CD8-positive, alpha-beta memory T cell (primary cell): ENCODE measurements at places on chromosomes 3 and 15.

DNA sequence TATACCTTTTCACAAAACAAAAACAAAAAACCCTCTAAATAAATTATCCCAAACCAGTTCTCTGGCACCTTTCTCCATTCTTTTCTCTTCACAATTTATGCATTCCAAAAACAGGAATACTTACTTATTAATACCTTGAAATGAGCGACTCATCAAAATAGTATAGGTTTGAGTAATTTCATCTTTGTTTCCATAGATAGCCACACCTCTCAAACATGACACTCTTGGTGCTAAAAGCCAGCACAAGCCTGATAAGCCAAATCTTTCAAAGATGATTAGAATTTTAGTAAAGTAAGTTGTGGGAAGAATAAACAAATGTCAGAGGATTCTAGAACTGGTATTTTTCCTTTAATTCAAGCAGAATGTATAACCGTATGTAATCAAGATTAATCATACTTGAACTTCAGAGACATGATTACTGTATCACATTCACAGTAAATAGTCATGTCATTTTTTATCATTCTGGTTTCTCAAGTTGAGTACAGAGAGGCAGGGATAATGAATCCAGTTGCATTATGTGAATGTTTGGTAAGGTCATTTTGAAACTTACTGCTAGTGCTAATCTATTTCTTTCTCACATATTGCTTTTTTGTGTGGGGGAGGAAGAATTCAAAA lies 12.1 kb upstream of the WDR5B start:
- DNase-seq: no peak

DNA sequence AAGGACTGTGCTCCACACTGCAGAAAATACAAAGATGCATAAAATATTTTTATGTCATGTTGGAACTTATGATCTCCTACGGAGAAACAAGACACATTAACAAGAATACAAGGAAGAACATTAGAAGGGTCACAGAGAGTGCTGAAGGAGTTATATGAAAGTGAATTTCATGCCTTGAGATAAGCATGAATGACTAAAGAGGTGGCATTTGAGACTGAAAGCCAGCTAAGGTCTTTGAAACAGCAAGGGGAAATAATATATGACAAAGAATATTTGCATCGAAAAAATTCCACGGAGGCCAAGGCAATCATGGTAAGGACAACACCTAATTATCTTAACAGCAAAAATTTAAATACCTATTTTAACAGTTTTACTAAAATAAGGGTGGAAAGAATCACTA lies 12.5 kb downstream of the GSK3B start:
- no peak for DNase-seq

GRCh38 chr3:25689226-25689625 lies 24.5 kb upstream of the TOP2B start:
- no peak for DNase-seq

- DNase-seq: no peak
These were observed 3.2 kb upstream of the FSIP1 start for GRCh38 chr15:39785841-39786240.

- DNase-seq: no peak
These were observed 496.3 kb downstream of the ROBO2 start for GRCh38 chr3:77536038-77536775.

- DNase-seq: peak; percentile 71
These were observed 71.0 kb downstream of the SQOR start for GRCh38 chr15:45705510-45706473.

GRCh38 chr3:7800006-7800780 lies 701.4 kb upstream of the LMCD1 start:
- DNase-seq: no peak

DNA sequence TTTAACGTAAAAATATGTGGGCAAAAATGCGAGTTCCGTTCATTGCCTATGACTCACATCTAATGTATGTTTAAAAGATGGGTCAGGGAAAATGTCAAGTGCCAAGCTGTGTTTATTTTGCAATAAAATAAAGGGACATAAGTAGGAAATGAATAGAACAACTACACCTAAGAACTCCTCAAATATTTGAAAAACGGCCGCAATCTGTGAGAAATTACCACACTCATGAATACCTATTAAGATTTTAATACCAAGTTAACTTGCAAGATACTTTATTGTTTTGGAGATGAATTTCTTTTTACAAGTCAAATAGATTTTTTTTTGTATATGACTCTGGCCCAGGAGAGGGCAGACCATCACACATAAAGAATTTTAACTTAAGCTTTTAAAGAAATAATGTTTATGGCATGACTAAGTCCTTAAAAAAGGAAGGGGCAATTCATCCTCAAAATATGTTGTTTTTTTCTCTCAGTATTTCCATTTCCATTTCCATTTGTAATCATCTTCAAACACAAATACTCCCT lies 152.7 kb downstream of the SUCNR1 start:
- no peak for DNase-seq

- DNase-seq: no peak
These were observed 403.6 kb upstream of the CDIN1 start for GRCh38 chr15:36175741-36176291.

GRCh38 chr3:120642368-120642948 lies 39.6 kb downstream of the HGD start:
- no peak for DNase-seq

DNA sequence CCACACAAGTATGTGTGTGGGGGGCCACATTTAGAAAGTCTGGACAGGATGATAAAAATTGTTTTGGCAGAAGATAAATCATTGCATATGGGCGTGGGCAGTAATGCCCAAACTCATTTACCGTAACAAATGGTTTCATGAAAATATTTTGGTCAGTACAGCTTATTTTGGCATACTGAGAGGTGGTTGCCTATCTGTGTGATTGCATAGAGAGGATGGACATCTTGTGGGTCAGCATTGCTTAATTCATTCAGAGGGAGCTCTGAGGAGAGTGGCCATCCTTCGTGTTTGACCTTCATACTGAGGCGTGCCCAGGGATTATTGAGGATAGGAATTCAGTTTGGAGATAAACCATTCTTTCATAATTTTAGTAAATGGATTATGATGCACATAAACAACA lies 162.5 kb downstream of the GAP43 start:
- DNase-seq: no peak

DNA sequence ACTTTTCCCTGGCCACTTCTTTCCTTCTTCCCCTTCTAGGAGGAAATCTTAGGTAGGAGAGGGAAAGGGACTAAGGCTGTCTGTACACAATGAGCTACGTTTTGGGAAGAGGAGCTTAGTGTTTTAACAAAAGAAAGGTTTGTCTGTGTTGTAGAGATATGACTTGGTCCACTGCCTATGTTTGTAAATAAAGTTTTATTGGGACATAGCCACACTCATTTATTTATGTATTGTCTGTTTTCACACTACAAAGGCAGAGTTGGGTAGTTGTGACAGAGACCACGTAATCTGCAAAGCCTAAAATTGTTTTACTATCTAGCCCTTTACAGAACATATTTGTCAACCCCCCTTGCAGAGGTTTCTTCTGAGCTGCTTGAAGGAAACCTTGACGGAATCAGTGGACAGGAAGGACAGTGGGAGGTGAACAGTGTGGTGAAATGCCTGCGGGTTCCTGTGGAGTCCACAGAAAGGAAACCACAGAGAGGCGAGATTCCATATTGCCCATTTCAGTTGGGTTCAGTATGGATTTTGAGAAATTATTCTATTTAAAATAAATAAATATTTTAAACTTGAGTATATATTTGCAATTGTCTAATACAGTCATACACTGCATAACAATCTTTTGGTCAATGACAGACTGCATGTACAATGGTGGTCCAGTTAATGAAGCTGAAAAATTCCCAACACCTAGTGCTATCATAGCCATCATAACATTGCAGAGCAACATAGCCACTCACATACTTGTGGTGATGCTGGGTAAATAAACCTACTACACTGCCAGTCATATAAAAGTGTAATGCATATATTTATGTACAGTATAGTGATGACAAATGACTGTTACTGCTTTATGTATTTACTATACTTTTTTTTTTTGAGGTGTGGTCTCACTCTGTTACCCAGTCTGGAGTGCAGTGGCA lies 157.9 kb upstream of the NUDT16 start:
- no peak for DNase-seq

DNA sequence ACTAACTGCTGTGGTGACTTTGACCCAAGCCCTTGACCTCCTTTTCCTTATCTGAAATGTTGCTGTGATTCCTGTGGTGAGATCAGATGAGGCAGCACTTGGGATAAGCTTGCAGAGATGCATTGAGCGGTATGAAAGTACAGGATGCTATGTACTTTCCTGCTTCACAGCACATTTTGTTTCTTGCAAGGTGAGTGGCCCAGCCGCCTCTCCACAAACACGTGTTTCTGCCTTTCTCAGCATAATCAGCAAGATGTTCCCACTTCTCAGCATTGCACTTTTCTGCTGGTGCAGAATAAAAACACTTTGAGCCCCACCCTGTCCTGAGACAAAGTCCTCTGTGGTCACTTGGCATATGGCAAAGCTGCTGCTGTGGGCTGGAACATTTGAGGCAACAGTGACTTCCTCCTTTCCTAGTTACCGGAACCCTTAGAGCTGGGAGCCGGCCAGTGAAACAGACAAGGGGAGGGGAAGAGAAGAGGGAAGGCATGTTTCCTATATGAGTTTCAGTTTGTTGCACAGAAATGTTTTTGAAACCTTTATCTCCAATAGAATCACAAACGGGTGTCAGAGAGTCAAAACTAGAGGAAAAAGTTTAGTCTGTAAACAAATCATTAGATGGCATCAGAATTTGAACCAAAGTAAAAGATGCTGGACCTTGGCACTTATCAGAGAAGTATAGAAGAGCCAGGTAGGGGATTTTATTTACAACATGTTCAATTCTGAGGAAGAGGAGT lies 5.0 kb downstream of the NUDT16 start:
- DNase-seq: no peak

GRCh38 chr3:32646761-32647160 lies 38.2 kb upstream of the CNOT10 start:
- no peak for DNase-seq

GRCh38 chr15:75149867-75150709 lies 51.6 kb upstream of the C15orf39 start:
- no peak for DNase-seq

DNA sequence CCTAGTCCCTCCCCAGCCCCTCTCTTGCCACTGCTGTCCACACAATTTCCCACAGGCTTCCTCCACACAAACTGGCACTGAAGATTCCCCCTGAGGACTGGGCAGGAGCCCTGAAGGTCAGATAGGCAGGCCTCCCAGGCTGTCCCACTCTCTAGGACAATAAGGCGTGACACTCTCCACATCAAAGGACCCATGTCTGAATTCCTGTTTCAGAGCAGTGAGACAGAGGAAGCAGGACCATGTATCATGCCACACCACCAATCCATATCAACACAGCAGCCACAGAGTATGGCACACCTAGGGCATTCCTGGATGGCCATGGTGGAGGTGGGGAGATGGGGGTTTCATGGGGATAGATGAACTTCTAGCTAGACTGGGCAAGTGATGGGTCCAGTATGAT lies 13.8 kb upstream of the CCR1 start:
- no peak for DNase-seq

- DNase-seq: no peak
These were observed 75.0 kb downstream of the TTBK2 start for GRCh38 chr15:42845581-42845980.

DNA sequence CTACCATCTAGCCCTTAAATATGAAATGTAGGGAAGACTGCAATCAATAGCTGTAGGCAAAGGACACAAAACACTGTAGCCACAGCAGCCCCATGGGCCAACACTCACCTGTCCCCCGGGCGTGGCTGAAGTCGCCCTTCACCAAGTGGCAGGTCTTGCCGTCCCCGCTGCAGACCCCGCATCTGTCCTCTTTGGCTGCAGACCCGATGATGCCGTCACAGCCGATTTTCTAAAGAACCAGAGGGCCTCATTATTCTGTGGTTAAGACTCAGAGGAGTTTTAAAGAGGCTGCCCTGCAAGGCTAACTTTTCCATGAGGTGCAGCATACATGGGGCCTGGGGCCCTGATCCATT lies 245.6 kb downstream of the ADAMTS17 start:
- no peak for DNase-seq

DNA sequence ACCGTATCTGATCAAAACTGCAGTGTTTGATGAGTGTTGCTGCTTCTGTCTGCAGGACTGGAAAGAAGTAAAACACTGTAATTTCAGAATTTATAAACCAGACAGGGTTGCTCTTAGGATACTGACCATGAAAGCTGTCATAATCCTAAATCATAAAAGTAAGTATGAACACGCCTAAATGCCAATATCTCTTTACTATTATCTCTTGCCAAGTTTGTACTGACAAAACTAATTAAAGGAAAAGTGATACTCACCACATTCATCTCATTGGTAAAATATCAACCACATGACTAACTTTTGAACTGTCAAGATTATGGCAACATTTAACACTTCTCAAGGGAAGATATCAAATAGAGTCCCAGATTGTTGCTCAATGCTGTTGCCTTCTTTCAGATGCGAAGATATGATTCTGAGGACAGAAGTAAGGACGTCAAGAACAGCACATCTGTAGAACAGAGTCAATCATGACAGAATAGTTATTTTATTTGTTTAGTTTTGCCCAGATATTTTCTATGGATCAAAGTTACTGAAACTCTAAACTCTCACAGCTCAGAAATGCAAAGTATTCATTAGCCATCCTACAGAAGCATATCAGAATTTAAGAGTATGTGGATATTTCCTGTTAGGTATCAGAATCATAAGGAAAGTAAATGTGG lies 61.4 kb upstream of the COL8A1 start:
- DNase-seq: no peak
